ENCODE measurements at places on chromosomes 11 and 22. TPM values are rescaled to one million over a fixed set of nuclear protein-coding genes. Genes with fewer than 3 reads are reported as not detected.

Gene F2
- total RNA-seq = not detected

Gene NOL12
- total RNA-seq = 67.8 TPM

Gene MRGPRF
- total RNA-seq = not detected

Gene RIMBP3B
- total RNA-seq = not detected

Gene OR5B21
- not detected for total RNA-seq
